ENCODE measurements at places on chromosomes 2 and 18. TPM values are rescaled to one million over a fixed set of nuclear protein-coding genes. Genes with fewer than 3 reads are reported as not detected.

- ATAC-seq = peak; percentile 26
These were observed 602 bp downstream of the SNX17 start for GRCh38 chr2:27370816-27371620.

DNA sequence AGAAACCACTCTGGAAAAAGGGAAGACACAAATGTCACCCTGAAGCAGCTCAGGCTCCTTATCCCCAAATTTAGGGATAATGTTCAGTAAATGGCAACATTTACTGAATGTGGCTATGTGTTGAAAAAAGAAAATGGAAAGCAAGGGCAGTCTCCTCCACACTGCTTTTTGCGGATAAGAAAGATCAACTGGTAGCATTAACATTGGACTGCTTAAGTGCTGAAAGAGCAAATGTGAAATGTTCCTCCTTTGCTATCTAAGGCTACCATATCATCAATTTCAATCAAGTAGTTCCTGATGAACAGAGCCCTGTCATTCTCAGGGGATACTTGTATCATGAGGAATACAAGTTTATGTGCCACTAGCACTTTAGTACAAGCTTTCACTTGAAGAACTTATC is 12.5 kb downstream of the FBXO11 start:
- ATAC-seq = no peak

GRCh38 chr2:108079736-108080135 is 93.4 kb downstream of the SLC5A7 start:
- ATAC-seq = no peak

- no peak for ATAC-seq
These were observed 90.6 kb downstream of the SEPTIN10 start for GRCh38 chr2:109523121-109523520.

The NEMP2 gene
- 2.4 TPM for total RNA-seq

The SMYD1 gene
- total RNA-seq = 11.2 TPM
